ENCODE measurements at places on chromosomes 7 and 10.

GRCh38 chr10:43344051-43344450 is 27.4 kb upstream of the FXYD4 start:
- DNase-seq = no peak

GRCh38 chr10:31921031-31921430 is 7.6 kb downstream of the ARHGAP12 start:
- DNase-seq = no peak

DNA sequence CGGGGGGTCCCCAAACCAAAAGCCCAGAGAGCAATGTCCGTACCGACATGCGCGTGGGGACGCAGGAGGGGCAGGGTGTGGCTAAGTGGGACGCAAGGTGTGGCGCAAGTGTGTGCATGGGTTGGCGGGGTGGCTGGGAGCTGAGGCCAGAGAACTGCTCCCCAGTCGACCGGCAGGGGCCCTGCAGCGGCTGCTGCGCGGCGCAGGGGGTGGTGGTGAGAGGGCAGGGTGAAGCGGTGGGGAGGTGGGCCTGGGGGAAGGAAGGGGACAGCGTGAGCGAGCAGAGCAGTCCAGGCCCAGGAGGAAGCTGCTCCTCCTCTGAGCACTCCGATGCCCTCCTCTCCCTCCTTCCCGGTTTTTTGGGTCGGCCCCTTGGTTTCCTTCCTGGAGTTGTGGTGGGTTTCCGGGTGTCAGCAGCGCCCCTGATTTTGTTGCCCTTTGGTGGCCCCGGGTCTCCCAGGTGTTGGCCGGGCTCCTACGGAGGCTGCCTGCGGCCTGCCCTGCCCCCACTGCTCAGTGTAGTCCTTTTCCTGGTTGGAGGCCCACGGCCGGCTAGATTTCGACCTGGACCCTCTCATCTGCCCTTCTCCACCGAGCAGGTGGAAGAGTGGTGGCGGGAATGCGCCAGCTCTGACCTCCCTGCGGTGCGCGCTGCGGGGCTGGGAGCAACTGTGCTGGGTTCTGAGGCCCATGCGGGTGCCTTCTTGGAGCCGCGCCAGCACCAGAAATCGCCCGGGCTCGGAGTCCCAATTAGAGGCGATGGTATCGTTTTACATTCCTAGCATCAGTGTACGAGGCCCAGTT is 40.5 kb upstream of the COMTD1 start:
- DNase-seq = no peak

DNA sequence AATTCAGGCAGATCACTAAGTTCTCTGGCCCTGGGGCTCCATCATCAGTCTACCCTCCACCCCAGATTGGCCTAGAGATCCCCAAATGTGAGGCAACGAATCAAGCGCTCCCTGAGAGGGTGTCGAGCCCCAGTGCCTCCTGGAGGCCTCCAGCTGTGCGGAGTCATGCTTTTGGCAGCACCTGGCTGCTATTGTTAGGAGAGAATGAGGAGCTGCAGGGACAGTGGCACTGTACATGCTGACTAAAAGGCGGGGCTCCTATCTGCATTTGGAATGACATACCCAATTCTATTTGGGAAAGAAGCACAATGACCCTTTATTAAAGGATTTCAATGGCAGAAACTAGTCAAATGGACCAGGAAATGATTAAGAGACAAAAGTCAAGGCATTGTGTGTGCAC is 161.8 kb downstream of the DPY19L1 start:
- no peak for DNase-seq

DNA sequence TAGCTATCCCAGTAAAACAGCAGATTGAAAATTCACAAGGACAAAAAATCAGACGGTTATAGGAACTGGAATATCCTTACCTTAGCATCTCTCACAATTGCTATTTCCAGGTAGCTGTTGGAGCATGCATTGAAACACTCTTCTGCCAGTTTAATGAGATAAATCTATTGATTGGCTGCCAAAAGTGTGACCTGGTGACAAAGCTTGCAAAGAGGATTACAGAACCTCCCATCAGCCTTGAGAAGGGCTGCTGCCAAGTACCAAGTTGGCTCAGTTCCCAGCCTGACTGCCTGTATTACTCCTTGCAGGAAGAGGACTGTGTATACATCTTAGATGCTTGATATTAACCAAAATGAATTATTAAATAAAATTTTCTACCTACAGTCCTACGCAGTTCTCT is 5.1 kb downstream of the PRLHR start:
- DNase-seq = no peak

GRCh38 chr7:66181329-66181728 is 23.8 kb upstream of the TPST1 start:
- no peak for DNase-seq

DNA sequence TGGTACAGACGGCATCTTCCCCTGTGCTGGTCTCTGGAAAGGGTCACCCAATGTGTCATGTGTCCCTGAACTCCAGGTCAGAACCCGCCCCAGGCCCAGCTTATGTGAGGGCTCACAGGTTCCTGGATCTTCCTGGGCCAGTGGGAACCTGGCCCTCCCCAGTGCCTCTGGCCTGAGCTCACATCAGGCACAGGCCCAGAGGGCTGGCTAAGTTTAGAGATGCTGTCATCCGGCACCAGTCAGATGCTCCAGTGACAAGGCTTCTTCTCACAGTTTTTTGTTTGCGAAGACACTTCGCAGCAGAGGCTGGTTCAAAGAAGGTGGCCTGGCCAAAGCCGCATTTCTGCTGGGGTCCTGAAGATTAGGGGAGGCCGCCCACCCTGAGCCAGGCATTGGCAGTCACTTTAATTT is 11.8 kb downstream of the CAMK2B start:
- DNase-seq = no peak

- no peak for DNase-seq
Measured at GRCh38 chr7:143417734-143418383, 9.2 kb upstream of the EPHA1 start.

DNA sequence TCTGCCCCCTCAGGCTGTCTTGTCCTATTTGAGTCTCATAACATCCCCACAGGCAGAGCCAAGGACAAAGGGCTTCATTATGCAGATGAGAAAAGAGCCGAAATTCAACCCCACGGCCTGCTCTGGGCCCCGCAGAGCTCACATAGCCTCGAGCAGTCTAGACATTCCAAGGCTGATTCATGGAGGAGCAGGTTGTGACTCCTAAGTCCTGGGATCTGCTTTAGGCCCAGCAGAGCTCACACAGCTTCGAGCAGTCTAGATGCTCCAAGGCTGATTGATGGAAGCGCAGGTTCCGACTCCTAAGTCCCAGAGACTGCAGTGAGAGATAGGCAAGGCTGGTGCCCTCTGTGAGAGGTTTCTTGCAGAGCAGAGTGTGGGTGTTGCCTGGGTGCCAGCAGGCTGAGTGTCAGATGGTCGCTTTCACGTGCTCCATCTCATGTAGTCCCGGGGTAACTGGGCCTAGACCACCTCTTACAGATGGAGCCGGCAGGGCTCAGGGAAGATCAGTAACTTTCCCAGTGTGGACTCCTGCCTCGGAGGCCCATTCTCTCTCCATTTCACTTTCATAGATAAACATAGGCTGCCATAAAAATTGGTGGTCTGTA is 436.1 kb upstream of the FOXK1 start:
- no peak for DNase-seq
